ENCODE measurements at places on chromosomes 16 and 17.

GRCh38 chr16:855471-855870, 54.9 kb upstream of the GNG13 start:
- DNase-seq = no peak

DNA sequence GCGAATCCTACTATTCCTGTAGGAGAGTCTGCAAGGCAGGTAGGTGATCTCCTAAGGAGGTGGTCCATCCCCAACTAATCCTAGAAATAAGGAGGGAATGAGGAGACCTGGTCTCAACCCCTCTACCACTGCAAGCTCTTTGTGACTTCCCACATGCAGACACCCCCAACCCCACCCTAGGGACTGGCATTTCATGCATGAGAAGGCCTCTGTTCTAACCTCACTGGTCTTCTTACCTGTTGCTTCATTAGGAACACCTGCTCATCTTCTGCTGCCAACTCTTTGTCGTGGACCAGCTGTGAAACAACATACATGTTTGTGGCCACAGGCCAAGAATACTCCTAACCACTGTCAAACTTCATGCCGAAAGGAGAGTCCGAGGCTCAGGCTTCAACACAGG, 22.6 kb downstream of the DYNC1LI2 start:
- DNase-seq = no peak

- no peak for DNase-seq
These were observed 1.7 kb upstream of the HSD11B2 start for GRCh38 chr16:67429053-67429798.

DNA sequence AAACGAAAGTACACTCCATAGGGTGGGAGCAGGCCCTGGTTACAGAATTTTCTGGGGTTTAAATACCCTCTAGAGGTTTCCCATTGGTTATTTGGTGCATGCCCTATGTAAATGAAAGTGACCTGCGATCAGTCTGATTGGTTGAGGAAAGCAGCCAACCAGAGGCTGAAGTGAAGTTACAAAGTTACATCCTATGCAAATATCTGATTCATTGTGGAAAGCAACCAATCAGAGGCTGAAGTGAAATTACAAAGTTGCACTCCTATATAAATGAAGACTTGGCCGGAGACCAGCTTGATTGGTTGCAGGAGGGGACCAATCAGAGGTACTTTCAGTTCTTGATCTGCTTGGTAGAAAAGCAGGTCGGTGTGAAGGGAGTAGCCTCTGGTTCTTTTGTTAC, 24.4 kb downstream of the NAA60 start:
- DNase-seq = no peak

DNA sequence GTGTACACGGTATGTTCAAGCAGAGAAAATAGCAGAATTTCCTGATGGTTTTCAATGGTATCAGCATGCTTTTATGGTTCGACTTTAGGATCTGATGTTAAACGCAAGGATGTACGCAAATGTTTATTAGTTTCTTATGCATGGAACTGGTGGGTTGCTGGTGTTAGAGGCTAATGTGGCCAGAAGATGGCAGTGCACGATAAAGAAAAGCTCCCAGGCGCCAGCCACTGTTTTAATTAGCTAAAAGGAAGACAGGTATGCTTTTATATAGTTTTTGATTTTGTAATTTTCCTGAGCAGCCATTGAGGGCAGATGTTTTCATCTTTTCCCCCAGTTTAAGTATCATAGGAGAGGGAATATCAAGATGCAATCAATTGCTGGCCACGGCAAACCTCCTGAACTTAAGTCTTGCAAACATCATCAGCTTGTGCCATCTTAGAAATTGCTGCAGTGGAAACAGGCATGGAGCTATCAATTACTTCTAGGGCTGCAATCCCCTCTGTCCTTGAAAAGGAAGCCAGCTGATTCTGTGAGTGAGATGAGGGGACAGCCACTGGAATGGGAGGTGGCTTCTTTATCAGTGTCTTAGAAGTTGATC, 648.5 kb upstream of the RBFOX1 start:
- no peak for DNase-seq

GRCh38 chr16:4016658-4017057, 99.6 kb downstream of the ADCY9 start:
- DNase-seq = no peak

DNA sequence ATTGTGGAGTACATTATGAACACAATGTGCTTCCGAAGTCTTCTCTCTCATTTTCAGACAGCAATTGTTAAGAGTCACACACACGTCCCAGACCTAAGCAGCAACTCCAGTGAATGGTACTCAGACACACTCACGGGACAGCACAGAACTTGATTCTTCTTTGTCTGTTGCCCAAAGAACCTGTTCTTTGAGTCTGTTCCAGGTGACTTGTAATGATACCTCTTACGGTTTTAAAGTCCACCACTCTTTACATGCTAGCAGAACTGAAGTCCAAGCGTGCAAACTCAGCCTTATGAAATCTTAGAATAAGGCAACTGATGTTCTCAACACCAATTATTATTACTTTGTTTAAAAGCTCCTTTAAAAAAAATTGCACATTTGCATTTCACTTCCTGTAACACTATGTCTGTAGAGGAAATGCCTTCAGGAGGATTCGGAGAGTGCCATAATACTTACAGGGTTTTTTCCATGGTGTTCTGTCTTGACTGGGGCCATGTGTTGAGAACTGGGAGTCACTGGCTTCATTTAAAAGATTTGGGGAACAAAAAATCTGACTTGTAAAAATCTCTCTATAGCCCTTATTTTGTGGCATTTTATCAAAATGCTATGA, 48.1 kb downstream of the MARF1 start:
- DNase-seq = no peak

GRCh38 chr16:88886420-88886844, 20.0 kb upstream of the PABPN1L start:
- DNase-seq = no peak

DNA sequence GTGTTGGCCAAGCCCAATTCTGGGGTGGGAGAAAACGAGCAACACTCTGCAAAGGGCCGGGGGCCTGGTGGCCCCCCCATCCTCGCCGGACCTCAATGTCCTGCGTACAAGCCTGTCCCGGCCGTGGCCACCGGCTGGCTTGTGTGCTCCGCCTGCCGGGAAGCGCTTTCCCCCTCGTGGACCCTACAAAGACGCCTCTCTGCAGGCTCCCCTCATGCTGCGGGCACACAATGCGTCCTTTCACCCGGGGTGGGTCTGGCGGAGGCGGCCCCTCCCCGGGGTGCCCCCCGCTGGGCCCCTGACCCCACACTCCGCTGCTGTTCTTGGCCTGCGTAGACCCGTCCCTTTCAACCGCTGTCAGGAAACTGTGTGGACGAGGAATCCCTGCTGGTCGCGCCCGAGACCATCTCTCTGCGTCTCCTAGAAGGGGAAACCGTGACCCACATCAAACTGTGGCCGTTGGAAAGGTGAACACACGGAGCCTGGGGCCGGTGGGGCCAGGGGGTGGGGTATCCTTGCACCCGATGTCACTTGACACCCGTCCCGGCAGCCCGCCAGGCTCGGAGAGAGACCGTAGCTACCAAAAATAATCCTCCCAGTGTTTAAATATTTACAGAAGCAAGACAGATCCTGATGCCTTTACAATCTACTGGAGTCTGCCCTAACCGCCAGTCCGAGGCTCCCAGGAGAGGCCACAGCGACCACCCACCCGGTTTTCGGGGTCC, 43.6 kb downstream of the TBC1D16 start:
- DNase-seq = no peak

- no peak for DNase-seq
These were observed 2.9 kb upstream of the CXCL16 start for GRCh38 chr17:4742629-4743028.

GRCh38 chr16:4684763-4685162, 8.6 kb upstream of the NUDT16L1 start:
- no peak for DNase-seq

- peak; percentile 86 for DNase-seq
These were observed at the start of gene PSMC3IP for GRCh38 chr17:42577532-42578281. Gene PSMC3IP (minus strand): TSS chr17:42577729. CDS start chr17:42577686, 43 bp downstream.

DNA sequence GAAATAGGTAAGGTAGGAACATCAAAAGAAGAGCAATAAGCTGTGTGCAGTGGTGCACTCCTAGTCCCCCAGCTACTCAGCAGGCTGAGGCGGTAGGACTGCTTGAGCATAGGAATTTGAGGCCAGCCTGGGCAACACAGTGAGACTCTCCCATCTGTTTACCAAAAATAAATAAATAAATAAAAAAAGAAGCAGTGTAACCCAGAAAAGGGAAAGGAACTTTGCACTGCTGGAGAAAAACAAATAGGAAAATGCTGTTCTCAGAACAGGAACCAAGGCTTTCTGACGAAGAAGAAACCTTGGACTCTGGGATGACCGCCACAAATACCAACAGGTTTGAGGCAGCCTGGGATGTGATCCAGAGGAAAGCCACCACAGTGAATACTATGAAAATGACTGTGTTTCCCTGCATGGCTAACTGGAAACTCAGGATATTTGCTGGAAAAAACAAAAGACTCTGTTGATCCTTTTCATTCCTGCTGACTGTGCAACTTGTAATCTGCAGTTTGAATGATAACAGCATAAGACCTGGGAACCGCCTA, 41.2 kb downstream of the TTC19 start:
- no peak for DNase-seq

DNA sequence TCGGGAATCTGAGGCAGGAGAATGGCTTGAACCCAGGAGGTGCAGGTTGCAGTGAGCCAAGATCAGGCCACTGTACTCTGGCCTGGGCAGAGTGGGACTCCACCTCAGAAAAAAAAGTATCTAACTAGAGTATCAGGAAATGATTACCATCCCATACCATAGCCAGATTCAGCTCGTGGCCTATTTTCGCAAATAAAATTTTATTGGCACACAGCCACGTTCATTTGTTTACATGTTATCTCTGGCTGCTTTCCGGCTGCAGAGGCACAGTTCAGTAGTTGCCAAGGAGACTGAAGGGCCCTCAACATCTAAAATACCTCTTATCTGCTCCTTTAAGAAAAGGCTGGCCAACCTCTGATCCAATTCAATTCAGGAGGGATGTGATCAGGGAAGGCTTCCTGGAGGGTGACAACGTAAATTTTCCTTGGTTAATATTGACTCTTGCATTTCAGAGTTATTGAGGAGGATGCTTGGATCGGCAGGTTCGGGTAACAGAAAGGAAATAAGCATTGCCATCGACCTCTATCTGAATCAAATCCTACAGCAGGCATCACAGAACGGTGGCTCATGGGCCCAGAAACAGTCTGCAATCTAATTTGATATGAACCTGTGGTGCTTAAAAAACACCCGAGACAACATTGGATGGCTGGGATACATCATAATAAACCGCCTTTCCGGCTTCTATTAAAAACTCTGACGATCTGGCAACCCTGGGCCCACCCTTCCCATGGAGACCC, 73.8 kb downstream of the XYLT1 start:
- DNase-seq = peak; percentile 56

DNA sequence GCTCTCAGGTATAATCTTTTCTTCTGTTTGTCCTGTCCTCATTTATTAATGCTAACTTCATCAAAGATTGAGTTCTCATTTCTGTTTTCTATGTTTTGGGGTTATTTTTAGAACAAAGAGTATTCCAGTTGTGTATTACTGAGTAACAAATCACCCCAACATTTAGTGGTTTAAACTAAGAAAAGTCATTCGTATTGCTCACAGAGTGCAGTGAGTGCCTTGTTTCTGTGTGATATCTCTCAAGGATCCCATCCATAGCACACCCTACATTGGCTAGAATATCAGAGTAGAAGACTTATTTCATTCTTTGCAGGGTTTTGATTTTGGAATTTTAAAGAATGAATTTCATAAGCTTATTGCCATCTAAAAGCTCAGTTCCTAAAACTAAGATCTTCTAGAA, 72.1 kb downstream of the VMP1 start:
- no peak for DNase-seq

- DNase-seq = no peak
These were observed 19.1 kb upstream of the NETO2 start for GRCh38 chr16:47162670-47163420.

GRCh38 chr16:76634847-76635697, 357.9 kb downstream of the CNTNAP4 start:
- no peak for DNase-seq

- DNase-seq = no peak
These were observed 17.2 kb downstream of the SNTB2 start for GRCh38 chr16:69204172-69204571.

GRCh38 chr16:9116141-9116540, 24.7 kb downstream of the HAPSTR1 start:
- no peak for DNase-seq

- peak; percentile 30 for DNase-seq
These were observed 58.8 kb downstream of the ZDHHC7 start for GRCh38 chr16:84952335-84953189.

- no peak for DNase-seq
These were observed 22.8 kb downstream of the SLFN5 start for GRCh38 chr17:35265566-35266141.

DNA sequence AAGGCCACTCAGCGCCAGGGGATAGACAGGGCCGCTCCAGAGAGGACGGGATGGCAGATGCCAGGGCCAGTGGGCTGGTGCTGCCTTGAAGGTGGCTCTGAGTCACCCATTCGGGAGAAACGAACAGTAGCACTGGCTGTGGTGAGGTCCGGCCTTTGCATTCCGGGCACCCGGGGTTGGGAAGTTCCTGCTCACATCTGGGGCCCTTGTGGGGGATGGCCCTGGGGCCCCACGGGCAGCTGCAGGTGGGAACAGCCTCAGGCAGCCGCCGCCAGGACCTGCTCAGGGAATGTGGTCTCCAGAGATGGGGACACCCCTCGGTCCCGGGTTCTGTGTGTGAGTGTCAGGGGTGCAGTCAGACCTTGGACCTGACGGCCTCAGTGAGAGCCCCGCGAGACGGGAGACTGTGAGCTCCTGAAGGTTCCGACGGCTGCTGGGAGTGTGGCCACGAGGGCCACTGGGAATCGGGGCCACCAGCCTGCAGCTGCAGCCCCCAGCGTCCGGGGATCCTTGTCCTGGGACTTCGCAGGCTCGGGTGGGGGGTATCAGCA, 1.4 kb downstream of the CBFA2T3 start:
- DNase-seq = no peak

- no peak for DNase-seq
These were observed 171.7 kb downstream of the C16orf95 start for GRCh38 chr16:87145181-87146176.

DNA sequence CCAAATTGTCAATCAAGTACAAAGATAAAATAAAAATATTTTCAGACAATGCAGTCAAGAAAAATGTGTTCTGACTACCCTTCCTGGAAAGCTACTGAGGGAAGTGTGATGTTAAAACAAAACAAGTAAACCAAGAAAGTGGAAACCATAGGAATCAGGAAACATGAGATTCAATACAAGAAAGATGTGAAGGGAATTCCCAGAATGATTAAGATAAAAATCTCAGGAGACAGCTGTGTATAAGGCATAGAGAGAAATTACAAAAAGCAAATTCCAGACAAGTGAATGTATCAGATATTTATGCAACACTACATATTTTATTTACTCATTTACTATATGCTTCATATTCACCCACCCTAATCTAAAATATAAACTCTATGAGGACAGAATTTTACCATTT, 32.2 kb downstream of the TRIM37 start:
- DNase-seq = no peak
